MV-4-11 (cell line): ENCODE measurements at places on chromosomes 5 and 9.
A peak's percentile ranks its signal among the peaks of the same experiment; 100 is the strongest.

DNA sequence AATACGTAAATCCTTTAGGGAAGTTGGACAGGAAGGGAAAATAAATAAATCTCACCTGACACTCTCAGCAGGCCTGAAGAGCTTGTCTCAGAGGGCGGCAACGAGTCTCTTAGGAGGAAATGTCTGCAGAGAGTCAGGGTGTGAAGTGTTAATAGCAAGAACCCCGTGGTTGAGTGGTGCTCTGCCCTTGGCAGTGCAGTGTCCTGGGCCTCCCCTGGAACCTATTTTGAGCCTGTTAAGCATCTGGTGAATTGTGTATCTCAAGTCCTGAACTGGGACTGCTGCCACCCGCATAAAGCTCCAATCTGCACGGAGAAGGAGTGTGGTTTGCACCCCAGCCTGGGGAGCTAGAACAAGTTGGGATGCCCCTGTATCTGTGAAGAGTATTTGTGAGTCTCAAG lies 211.8 kb downstream of the GOLPH3 start:
- DNase-seq, result no peak

DNA sequence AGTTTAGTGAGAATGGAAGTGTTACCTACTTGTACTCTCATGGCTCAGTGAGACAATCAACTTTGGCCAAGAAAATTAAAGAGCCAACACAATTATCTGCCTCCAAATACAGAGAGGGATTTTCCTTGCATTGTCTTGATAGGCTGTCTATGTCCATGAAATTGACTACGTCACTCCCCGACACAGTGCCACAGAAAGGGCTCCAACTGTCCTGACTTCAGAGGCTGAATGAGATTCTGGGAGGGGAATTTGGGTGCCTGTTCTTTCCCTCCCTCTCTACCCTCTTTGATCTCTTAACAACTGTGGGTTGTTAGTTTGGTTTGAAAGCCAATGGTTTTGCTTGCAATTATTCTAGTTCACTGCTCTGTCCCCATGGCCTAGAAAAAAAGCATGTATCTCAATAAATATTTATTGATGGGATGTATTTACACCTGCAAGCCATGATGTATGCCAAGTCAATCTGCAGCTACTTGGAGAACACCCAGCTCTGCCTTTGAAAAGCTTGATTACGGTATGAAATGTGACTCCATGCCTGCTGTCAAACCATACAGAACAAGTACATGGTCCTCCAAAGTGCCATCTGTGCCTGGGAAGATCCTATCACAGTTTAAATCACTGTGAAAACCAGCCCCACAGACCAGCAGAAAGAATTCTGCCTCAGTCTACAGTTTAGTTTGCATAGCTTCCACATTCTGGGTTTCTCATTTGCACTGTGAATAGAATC lies 37.3 kb downstream of the CAPSL start:
- no peak for DNase-seq

- DNase-seq, result no peak
Measured at GRCh38 chr9:72213906-72214305, 64.7 kb downstream of the GDA start.

- no peak for DNase-seq
Measured at GRCh38 chr9:5671711-5672353, 42.9 kb downstream of the RIC1 start.

GRCh38 chr9:124377551-124378406 lies 37.5 kb downstream of the PSMB7 start:
- no peak for DNase-seq

DNA sequence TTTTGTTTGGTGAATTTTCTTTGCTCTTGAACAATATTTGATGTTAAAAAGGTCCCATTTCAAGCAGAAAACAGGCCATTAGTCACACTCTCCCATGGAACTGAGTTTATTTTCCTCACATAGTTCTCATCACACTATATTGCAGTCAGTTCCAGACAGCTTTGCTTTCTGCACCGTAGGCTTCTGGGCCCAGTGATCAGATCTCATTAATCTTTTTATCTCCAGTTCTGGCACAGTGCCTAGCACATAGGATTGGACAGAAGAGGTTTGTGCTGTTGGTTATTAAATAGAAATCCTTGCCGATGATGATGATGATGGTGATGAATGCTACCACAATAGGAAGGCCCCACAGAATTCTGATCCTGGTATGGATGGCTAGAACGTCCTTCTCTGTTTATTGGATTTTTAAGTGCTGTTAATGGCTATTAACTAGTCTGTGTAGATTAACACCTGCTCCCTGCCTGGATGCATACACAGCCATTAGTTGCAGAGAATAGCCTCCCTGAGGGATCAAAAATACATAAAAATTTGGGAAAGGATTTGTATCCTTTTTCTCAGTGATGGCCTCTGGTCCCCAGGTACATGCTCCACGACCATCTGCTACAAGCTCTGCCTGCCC lies 52.0 kb upstream of the NTRK2 start:
- no peak for DNase-seq

GRCh38 chr5:132420706-132421272 lies 51.3 kb downstream of the SLC22A5 start:
- DNase-seq, result peak; percentile 82

DNA sequence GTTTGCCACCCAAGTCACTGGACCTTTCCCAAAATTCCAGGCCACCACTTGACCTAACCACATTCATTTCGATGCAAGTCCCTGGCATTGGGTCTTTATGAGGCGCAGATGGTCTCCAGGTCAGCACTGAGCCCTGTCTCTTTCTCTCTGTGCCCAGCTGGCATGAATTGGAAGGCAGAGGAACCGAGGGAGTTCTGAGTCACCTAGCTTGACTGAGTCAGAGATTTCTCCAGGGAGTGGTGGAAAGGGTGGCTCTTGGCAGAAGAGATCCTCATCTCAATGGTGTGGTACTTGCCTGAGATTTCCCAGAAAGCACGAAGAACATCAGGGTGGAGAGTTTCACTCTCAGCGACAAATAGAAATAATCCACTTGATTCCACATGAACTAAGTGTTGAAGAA lies 43.8 kb downstream of the WDR36 start:
- DNase-seq, result no peak

GRCh38 chr9:122115176-122116035 lies 22.3 kb upstream of the TTLL11 start:
- DNase-seq, result no peak

GRCh38 chr5:102583276-102584124 lies 84.7 kb upstream of the SLCO6A1 start:
- no peak for DNase-seq

- DNase-seq, result no peak
Measured at GRCh38 chr5:29662876-29663275, 1530.6 kb upstream of the CDH6 start.

GRCh38 chr5:157198277-157198986 lies 17.8 kb downstream of the ITK start:
- DNase-seq, result peak; percentile 16

DNA sequence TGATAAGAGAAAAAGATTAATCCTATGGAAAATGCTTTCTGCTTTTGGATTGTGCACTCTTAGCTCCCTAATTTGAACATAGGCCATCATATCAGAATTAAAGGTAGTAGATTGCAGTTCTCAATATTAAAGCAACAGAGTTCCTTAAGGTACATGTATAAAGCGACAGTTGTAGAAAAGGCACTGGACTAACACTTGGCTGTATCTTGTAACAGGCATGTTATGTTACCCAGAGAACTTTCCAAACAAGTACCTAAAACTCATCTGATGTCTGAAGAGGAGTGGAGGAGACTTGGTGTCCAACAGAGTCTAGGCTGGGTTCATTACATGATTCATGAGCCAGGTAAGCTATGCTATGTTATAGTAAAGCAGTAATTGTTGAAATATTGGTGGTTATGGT lies 3.3 kb upstream of the SECISBP2 start:
- no peak for DNase-seq

DNA sequence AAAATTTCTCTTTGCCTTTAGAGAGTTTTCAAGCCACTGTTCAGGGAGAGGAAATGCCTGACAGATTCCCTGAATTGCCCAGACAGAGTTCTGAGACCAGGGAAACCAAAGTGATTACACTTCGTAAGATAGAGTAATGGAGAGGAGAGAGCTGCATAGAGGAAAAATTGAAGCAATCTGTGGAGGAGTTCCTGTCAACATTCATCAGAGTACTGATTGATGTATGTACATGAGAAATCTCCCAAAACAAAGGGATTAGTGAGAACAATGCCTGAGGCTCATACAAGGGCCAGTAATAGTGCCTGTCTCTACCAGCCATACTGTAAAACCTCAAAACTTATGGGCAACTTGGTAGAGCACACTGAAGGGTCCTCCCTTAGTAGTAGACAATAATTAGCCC lies 79.0 kb upstream of the TRIM32 start:
- DNase-seq, result no peak

DNA sequence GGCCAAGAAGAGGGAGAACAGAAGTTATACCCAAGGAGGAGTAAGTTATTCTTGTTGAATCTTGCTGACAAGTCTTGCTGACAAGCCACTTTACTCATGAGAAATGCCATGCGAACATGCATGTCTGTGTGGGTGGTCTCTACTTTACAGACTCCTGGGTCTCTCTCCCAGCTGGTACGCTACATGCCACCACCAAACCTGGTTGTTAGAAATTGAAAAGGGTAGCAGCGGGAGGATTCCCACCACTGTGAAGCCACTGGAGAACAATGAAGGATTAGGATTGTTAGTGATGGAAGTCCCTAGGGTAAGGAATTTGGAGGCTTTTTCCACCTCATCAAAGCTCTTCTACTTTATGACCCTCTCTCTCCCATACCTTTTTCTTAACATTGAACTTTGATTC lies 53.6 kb upstream of the GABRB2 start:
- no peak for DNase-seq

DNA sequence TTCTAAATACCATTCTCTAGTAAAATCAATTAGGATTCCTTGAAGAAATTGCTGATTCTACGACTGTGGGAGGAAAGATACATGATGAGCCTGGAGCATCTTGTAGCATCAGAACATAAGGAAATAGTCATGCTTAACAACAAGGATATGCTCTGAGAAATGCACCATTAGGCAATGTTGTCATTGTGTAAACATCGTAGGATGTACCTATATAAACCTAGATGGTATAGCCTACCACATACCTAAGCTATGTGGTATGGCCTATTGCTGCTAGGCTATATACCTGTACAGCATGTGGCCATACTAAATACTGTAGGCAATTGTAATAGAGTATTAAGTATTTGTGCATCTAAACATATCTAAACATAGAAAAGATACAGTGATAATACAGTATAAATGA lies 77.4 kb upstream of the VCAN start:
- no peak for DNase-seq

DNA sequence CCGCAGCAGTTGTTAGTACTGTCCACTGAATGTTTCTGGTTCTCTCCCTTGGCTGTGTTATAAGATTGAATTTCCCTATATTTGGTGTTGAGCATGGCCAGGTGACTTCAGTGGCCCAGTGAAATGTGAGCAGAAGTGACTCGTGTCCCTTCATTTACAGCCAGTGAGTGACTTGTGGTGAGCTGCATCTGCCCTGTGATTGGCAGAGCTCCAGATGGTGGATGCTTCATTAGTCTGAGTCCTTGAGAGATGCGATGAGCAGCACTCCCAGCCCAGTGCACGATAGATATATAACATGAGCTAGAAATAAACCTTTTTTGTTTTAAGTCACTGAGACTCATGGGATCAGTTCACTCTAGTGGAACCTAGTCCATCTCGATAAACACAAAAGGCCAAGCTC lies 19.3 kb downstream of the PCSK5 start:
- no peak for DNase-seq

DNA sequence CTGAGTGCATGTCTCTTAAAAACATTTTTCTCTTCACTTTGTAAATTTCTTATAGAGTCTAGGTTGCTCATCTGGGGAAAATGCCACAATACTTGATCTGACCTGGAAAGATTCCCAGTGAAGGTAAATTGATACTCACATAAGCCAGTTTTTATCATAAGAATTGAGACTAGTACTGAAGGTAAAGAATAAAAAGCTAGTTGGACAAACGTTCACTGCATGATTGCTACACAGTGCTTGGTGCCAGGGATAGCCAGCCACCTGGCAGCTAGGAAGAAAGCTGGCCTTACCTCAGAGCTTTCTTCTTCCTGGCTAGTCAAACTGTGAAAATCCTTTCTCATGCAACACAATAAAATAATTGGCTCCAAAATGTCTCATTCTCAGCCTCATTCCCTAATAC lies 77.1 kb downstream of the MUSK start:
- DNase-seq, result no peak

DNA sequence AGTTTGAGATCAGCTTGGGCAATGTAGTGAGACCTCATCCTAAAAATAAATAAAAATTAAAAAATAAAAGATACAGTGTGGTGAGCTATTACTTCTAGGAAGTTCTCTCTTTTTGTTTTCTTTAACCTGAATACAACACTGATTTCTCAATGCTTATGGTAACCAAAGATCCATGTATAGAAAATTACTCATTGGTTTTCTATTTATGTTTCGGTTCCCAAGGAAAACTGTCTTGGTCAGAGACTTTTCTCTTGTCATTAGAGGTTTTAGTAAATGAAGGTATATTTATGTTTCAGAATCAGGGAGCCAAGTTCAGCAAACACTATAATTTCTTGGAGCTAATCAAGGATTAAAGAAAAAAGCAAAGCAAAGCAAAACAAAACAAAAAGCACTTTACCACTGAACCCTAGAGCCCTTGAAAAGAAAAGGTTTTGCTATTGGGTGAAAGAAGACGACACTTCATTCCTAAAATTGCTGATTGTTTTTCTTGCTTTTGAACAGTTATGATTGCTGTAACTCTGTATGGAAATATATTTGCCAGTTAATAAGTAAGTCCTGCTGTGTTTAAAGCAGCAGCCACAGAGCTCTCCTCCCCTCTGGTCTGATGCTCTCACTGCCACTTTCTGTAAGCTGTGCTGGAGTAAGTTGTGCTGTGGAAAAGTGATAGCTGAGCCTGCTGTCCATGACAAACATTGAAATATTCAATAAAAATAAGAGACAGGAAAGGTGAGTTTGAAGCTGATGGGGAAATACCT lies 298.2 kb downstream of the CD180 start:
- no peak for DNase-seq

DNA sequence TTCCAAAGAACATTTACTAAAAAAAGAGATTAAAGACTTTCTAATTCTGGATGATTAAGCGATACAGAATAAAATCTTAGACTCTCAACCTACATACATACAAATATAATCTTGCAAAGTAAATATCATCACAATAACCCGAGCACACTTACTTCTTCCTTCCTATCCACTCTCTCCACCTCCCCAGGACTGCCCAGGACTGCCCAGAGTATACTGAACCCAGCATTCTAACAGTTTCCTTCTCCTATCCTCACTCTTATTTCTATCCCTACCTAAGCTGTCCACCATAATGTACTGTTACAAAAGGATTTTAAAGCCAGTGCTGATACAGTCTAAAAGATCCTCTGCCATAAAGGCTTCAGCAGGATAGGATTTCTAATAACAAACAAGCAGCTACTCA lies 413.3 kb upstream of the POU5F2 start:
- no peak for DNase-seq

- peak; percentile 69 for DNase-seq
Measured at GRCh38 chr5:159669559-159669958, 246.7 kb upstream of the ADRA1B start.

DNA sequence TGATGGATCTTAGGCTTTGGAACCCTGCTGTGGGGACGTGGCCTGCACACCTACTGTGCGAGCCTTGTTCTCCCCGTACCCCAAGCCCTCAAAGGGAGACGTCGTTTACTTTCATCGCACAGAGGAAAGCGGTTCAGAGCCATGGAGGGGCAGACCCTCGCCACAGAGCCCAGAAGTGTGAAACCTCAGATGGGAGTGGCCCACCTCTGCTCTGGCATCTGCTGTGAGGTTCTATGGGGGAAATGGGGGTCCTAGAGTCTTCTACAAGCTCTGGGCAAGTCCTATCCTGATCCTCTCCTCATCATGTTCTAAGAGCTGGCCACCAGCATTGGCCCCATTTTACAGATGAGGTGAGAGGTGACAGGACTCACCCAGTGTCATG lies 3.7 kb upstream of the RNF44 start:
- no peak for DNase-seq
